ENCODE measurements at places on chromosomes 2 and 18.

- no peak for DNase-seq
These were observed 213.1 kb downstream of the MYO3B start for GRCh38 chr2:170391018-170391417.

GRCh38 chr2:76197842-76198448 is 487.2 kb upstream of the GCFC2 start:
- DNase-seq = peak; percentile 67

- peak; percentile 32 for DNase-seq
These were observed 585 bp downstream of the ABCA12 start for GRCh38 chr2:215137741-215138340.

DNA sequence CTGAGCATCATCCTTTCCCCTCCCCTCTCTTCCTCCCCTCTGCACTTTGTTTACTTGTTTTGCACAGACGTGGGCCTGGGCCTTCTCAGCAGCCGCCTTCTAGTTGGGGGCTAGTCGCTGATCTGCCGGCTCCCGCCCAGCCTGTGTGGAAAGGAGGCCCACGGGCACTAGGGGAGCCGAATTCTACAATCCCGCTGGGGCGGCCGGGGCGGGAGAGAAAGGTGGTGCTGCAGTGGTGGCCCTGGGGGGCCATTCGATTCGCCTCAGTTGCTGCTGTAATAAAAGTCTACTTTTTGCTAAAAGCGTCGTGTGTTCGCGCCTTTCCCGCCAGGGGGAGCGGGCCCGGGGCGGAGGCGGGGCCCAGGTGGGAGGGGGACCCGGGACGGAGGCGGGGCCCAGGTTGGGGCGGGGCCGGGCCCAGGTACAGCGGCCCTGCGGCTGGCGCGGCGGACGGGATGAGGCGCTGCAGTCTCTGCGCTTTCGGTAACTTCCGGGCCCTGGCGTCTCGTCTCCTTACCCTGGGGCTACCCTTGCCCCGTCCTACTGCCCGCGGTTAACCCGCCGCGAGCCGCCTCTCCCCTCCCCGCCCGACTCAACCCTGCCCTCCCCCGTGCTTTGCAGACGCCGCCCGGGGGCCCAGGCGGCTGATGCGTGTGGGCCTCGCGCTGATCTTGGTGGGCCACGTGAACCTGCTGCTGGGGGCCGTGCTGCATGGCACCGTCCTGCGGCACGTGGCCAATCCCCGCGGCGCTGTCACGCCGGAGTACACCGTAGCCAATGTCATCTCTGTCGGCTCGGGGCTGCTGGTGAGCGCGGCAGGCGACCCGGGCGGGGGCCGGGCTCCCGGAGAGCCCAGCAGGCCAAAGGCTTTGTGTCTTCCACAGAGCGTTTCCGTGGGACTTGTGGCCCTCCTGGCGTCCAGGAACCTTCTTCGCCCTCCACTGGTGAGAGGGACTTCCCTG is at the start of gene KRTCAP3:
Gene KRTCAP3, plus strand, starts transcription at position 424 of the 962 bp plus-strand sequence. Its CDS starts 32 bp downstream, at position 456.
- DNase-seq = no peak

DNA sequence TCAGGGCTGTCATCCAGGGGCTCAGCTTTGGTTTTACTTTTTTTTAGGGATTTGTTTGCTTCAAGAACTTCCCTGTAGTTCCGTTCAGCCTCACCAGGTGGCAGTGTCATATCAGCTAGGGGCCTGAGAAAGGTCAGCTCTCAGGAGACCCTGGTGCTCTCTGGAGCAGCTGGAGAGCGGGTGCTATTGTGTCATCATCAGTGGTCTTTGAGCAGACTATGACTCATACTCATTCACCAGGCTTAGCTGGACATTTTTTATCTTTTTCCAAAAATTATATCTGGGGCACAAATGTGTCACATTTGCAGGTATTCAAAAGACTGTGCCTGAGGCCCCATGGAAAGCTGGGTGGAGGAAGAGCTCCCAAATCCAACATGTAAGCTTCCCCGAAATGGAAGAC is 24.4 kb downstream of the ZNF892 start:
- DNase-seq = peak; percentile 54

DNA sequence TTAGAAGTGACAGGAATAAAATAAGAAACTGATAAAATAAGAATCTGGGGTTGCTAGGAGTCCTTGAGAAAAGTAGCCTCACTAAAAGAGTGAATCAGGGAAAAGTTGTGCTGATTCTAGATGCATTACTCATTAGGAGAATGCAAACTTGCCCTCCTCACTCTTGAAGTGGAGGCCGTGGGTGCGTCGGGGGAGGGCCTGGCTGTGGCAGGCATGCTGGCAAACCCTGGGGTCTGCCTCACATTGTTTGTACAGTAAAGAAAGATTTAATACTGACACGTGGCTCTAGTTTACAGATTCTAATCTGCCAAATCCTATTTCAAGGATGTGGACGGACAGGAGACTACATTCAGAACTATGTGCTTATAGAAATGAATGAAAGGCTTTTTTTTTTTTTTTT is 41.9 kb downstream of the TANC1 start:
- peak; percentile 90 for DNase-seq

DNA sequence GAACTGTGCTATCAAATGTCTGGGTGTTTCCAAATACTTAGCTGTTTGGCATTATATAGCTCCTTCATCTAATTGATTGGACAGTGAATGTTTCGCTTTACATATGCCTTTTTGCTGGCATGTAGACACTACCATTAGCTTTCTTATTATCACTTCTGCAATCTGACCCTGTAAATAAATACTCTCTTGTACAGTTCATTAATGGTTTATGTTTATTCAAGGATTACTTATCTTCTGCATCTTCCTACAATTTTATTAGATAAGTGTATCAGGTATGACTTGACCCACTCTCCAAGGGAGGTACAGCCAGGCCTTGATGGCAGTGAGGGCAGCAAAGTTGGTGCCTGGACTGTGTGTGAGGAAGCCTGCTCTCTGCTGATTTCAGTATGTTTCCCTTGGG is 614.1 kb upstream of the SETBP1 start:
- DNase-seq = no peak

GRCh38 chr2:113282747-113283533 is 4.2 kb upstream of the PAX8 start:
- DNase-seq = peak; percentile 7

- DNase-seq = no peak
These were observed 21.4 kb upstream of the LTBP1 start for GRCh38 chr2:32925283-32925815.

- DNase-seq = no peak
These were observed 42.4 kb downstream of the KLF7 start for GRCh38 chr2:207123335-207123744.

- peak; percentile 78 for DNase-seq
These were observed 239.7 kb upstream of the RASGRP3 start for GRCh38 chr2:33236482-33237385.

- DNase-seq = no peak
These were observed 129.3 kb downstream of the MARCHF4 start for GRCh38 chr2:216243026-216243425.

DNA sequence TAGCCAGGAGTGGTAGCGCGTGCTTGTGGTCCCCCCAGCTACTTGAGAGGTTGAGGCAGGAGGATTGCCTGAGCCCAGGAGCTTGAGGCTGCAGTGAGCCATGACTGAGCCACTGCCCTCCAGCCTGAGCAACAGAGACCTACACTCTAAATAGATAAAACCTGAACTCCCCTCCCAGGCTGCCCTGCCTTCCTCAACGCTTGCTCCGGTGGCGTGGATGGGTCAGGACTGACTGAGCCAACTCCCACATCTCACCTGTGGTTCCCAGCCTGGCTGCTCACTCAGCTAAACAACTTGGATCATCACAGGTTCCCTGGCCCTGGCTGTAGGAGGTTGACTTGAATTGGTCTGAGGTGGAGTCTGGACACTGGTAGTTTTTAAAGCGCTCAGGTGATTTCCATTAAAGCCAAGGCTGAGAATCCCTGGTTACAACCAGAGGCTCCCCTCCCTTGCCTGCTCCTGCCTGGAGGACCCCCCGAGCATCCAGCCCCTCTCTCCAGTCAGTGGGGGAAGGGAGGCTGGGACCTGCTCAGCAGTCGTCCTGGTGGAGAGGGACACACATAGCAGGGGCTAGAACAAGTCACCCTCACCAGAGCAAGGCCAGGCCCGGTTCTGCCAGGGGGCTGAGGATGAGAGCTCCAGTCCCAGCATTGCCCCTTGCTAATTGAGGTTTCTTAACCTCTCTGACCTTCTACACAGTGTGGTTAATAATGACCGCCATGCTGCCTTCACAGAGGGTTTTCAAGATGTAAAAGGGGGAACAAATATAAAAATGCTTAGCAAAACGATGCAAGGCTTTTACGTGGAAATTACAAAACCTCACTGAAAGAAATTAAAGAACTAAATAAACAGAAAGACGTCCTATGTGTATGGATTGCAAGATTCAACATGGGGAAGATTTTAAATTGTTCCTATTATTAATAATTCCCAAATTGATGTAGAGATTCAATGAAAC is 46.9 kb upstream of the TAF1B start:
- no peak for DNase-seq

DNA sequence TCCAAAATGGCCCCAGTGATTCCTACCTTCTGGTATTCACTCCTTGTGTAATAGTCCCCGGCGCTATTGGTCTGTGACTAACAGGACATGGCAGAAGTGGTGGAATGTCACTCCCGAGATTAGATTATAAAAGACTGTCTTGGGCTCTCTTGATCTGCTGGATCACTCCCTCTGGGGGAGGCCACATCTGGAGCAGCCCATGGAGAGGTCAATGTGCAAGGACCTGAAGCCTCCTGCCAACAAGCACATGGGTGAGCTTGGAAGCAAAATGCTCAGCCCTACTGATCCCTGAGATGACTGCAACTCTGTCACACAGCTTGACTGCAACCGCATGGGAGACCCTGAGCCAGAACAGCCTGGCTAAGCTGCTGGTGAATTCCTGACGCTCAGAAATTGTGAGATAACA is 94.3 kb upstream of the GLI2 start:
- peak; percentile 9 for DNase-seq

DNA sequence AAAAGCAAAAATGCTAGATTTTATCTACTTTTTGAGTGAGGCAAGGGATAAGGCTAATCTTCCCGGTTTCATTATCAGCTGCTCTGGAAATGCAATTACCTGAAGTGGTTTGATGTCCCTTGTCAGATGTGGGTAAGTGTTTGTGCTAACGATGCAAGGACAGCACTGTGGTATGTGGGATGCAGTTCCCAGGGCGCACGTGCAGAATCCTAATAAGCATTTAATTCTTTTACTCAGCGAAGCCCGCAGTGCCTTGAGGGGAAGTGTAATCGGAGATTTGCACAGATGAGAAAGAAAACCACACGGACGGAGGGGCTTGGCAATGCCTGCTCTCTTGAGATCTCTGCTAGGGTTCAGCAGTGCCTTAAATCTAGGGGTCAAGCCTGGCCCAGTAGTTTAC is 108.5 kb upstream of the LYPD6 start:
- no peak for DNase-seq

DNA sequence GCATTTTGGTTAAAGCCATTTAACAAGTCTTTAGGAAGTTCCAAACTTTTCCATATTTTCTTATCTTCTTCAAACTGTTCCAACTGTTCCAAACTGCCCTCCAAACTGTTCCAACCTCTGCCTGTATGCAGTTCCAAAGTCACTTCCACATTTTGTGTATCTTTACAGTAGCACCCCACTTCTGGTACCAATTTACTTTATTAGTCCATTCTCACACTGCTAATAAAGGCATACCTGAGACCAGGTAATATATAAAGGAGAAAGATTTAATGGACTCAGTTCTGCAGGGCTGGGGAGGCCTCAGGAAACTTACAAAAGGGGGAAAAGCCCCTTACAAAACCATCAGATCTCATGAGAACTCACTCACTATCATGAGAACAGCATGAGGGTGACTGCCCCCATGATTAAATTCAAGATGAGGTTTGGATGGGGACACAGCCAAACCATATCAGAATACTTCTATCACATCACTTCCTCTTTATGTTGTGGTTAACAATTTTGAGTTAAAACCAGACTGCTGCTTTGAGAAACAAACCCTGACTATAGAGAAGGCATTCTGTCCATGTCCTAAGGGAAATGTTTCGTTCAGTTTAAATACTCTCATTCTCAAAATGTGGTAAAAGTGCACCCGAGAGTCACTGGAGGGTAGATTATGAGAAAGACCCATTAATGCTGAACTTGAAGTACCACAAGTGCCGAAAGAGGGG is 11.0 kb downstream of the IL18R1 start:
- DNase-seq = no peak

GRCh38 chr18:49997558-49997957 is 184.2 kb upstream of the ACAA2 start:
- DNase-seq = no peak

- peak; percentile 61 for DNase-seq
These were observed 617 bp downstream of the FOSL2 start for GRCh38 chr2:28393114-28393836.

DNA sequence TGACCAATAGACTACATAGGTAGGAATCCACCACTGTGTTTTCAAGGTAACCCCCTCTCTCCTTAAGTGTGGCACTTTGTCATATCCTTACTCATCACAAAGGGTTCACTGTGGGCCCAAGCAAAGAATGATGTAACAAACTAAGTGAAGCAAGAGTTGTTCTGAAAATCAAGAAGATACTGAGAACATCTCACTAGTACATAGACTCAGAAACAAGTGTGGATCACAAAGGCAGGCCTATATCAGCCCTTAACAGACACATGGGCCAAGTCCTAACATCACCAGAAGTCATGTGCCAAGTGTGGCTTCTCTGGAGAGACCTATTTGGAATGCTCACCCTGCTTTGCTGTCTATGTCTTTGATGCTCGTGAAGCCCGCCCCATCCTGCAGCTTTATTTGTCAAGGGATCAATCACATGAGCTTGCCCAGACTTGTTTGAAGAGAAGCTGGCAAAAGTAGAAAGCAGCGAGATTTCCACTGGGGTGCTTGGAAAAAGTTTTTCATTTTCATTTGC is 131.2 kb upstream of the TTC39C start:
- DNase-seq = peak; percentile 26

GRCh38 chr2:186687807-186688211 is 6.1 kb upstream of the FAM171B start:
- peak; percentile 19 for DNase-seq

DNA sequence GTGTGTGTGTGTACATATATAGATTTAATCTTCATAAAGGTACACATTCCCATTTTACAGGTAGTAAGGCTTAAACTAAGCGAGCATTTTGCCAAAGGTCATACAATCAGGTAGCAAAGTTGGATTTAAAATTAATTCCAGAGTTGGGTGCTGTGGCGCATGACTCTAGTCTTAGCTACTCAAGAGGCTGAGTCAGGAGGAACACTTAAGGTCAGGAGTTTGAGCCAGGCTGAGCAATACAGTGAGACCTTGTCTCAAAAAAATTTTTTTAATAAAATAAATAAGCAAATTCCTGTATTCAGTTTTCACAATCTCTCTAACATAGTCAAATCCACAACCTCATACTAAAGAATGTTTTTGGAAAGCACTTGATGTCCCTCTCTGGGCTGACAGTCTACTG is 111.5 kb upstream of the LDLRAD4 start:
- peak; percentile 30 for DNase-seq

DNA sequence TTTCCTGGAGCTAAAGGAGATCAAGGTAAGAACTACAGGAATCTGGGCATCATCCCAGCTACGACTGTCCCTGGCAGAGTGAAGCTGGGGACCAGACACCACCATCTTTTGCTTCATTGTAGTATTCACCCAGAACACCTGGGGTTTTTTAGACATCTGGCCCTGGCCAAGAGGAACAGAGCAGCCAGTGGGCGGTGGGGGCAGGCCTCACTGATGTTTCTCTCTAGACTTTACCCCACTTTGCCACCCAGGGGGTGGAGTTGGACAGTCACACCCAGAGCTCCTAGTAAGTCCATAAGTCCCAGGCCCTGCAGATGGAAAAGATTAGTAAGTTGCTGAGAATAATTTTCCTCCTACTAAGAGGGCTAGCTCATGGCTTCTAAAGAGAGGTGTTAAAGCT is 39.6 kb downstream of the MARCO start:
- no peak for DNase-seq

All from amniotic epithelial cell (primary cell).